ENCODE measurements at places on chromosomes 12 and 14. TPM values are rescaled to one million over a fixed set of nuclear protein-coding genes. Genes with fewer than 3 reads are reported as not detected.
A peak's percentile ranks its signal among the peaks of the same experiment; 100 is the strongest.

DNA sequence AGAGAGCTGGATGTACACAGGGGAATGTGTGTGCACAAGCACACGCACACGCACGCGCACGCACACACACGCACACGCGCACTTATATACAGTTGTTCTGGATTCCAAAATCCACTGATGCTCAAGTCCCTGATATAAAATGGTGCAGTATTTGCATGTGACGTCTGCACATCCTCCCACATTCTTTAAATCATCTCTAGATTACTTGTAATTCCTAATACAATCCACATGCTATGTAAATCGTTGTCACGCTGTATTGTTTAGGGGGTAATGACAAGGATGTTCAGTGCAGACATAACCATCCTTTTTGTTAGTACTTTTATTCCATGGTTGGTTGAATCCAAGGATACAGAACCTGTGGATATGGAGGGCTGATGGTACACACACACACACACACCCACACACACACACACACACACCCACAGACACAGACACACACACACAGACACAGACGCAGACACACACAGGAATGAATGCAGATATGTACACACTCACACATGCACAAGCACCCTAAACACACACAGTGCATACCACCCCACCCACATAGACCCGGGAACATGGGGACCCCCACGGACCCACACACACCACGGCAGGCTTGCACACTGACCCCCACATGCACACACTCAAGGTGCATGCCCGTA is 188.5 kb upstream of the PRMT8 start:
- DNase-seq = no peak

DNA sequence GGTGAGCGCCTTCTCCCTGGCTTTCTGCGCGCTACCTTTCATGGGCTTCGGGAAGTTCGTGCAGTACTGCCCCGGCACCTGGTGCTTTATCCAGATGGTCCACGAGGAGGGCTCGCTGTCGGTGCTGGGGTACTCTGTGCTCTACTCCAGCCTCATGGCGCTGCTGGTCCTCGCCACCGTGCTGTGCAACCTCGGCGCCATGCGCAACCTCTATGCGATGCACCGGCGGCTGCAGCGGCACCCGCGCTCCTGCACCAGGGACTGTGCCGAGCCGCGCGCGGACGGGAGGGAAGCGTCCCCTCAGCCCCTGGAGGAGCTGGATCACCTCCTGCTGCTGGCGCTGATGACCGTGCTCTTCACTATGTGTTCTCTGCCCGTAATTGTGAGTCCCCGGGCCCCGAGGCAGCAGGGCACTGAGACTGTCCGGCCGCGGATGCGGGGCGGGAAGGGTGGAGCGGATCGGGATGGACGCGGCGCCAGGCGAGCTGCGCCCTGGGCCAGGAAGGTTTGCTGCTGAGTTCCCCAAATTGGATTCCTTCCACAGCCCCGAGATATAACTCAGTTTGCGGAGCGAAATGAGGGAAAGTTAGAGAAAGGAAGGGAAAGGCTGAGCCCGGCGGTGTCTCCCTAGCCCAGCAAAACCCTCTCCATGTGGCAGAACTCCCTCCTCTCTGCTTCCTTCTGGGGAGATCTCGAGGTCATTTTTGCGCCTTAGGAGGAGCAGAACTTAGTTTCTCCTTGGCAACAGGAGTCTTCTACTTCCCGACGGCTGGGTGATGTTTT is 972 bp downstream of the PTGDR start:
- DNase-seq = peak; percentile 17

GRCh38 chr12:62604871-62605270 is 138.2 kb downstream of the MON2 start:
- no peak for DNase-seq

APOLD1 gene
- 14.6 TPM for total RNA-seq

GRCh38 chr12:114096461-114096860 is 130.3 kb upstream of the RBM19 start:
- no peak for DNase-seq

DNA sequence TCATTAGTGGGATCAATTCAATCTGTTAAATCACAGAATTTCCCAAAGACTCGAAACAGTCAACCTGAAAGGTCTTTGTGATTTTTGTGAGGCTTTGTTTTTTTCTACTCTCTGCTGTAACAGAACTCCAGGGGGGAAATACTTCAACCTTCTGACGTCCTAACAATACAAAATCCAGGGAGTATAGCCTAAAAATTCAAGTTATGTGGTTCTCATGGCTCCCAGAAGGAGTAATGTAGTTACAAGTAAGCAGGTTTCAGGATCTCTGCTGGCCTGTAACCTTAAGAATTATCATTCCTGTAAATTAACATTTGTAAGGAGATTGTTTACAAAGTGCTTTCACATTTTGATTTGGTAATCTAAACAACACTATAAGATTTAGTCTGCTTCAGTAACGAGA is 39.9 kb downstream of the VEZT start:
- no peak for DNase-seq

- no peak for DNase-seq
Measured at GRCh38 chr12:50574601-50575348, 70.0 kb downstream of the DIP2B start.

- DNase-seq = no peak
Measured at GRCh38 chr14:22304326-22304725, 284.7 kb downstream of the DAD1 start.

AKAP5 gene
- total RNA-seq = 0.23 TPM

DNA sequence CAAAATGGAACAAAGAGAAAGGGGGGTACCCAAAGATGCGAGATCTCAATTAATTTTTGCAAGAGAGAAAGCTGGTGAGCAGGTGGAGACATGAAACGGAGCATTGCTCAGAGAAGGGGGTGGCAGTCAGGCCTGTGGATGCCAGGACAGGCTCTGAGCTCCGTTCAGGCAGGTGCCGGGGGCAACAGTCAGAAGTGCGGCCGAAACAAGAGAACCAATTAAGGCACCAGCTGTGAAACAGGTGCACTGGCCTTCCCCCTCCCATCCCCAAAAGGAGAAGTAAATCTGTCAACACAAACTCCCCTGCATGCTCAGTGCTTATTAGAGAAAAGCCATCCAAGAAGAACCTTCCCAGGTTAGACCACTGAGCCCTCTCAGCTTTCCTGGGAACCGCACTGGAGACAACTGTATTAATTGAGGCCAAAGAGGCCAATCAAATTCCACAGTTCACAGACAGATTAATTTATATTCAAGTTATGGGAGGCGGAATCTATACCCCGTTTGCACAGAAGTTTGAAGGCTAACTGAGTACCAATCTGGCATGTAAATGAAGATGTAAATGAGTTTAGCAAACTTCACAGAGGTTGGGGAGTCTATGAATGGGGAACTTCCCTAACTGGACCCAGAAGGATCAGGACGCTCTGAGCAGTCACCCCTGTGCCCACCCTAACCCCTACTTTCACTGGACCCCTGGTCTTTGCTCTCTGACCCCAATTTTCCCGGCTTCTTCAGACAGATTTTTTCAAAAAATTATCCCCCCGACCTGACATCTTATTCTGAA is 20.9 kb downstream of the OAS2 start:
- DNase-seq = no peak

DNA sequence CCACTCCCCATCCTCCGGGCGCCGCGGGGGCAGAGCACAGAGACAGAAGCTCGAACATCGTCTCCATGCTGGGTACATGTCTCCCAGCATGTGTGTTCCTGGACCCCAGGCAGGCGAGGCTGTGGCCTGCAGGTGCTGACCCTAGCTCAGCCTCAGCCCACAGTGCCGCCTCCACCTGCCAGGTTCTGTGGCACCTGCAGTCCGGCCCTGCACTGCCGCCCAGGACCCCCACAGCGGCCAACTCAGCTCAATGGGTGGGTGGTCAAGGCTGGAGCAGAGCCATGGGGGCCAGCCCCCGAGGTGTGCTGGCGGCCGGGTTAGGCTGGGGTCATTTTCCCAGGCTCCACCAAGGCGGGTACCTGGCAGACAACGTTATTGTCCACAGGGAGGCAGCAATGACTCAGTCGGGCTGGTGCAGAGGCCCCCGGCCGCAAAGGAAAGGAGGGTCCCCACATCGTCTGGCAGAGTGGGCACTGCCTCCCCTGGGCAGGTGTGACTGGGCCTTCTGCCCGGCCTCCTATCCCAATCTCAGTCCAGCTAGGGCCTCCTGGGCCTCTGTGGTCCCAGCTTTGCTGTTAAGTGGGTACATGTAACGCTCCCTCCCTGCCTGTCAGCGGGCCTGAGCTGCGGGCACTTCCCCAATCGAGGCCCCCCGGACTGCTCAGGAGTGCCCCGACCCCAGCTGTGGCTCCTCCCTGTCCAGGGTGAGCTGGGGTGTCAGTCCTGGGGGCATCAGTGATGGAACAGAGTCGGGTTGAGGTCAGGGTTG is 20.2 kb upstream of the NUDT14 start:
- no peak for DNase-seq

- DNase-seq = no peak
Measured at GRCh38 chr14:58177125-58177524, 22.8 kb upstream of the ACTR10 start.

DNA sequence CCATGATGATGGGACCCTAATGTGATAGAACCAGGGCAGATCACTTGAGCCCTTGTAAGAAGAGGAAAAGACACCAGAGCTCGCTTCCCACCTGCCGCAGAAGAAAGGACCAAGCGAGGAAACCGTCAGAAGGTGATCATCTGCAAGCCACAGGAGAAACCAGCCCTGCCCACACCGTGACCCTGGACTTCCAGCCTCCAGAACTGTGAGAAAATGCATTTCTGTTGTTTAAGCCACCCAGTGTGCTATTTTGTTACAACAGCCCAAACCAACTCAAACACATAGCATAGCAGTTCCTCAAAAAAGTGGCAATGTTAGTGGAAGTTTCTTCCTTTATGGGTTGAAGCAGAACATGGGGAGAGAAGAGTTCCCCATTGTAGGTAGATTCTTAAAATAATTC is 107.9 kb upstream of the BCL2L14 start:
- no peak for DNase-seq

SLC25A47 gene
- not detected for total RNA-seq

DNA sequence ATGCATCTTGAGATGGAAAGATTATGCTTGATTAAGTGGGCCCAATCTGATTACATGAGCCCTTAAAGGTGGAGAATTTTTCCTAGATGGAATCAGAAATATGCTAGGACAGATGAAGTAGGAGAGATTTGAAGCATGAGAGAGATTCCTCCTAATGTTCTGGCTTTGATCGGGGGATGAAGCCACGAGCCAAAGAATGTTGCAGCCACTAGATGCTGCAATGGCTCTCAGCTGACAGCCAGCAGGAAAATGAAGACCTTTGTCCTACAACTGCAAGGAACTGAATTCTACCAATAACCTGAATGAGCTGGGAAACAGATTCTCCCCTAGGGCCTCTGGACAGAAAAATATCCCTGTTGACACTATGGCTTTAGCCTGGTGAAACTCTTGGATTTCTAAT is 82.6 kb upstream of the ATP2B1 start:
- DNase-seq = no peak

RFX4 gene
- not detected for total RNA-seq

- peak; percentile 26 for DNase-seq
Measured at GRCh38 chr12:76685246-76685678, 78.7 kb upstream of the ZDHHC17 start.

GRCh38 chr12:90086281-90086680 is 377.6 kb upstream of the ATP2B1 start:
- no peak for DNase-seq

PROX2 gene
- not detected for total RNA-seq

DNA sequence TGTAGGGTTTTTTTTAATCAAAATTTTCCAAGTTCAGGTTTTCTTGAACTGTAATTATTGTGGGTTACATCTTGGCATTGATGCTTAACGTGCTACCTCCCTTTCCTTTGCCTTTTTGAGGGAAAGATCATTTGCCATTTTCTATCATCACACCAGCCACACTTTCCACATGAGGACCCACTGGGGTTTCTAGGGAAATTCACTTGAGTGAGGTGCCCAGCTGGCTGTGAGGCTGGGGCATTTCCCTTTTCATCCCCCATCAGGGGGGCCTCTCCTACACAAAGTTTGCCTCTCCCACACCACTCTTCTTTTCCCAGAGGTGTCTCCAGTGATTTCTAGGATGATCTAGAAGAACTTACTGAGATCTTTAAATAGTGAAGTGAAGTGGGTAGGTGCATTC is 335.7 kb downstream of the BMP4 start:
- DNase-seq = no peak

CHGA gene
- not detected for total RNA-seq

DNA sequence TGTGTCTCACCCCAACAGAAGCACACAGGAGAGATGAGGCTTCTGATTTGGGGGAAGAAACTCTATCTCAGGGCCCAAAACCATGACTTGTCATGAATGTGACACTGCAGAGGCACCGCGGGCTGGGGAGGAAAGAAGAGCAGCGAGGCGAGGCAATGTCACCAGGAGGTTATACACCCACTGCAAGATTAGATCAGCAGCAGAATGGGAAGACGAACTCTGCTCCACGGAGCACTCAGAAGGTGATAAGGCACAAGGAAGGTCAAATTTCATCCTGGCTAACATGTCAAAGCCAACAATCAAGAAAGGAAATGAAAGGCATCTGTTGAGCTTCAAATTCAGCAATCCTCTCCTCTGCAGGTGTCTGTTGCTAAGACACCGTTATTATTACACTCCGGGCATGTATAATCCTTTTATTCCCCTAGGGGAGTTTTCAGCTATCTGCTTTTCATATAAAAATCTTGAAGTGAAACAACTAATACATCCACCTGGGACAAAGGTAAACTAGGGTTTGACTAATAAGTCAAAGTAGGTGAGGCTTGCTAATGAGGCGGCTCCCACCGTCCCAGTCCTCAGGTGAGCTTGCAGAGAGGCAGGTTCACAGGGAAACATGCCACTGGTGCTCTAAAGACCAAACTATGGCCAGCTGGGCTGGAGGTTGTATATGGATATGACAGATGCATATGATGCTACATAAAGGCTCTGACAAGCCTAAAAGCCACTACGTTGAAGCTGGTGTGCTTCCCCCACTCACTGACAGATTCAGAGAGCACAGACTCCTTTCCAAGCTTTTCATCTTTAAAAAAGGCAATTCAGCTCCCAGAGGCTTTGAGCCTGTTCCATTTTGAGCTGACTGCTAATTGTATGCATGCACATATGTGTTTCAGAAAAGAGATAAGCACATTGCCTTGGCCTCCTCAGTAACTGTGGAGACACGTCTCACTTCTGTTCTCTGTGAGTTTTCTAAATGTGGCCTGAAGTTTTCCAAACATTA is 221.2 kb downstream of the NELL2 start:
- DNase-seq = no peak

DNA sequence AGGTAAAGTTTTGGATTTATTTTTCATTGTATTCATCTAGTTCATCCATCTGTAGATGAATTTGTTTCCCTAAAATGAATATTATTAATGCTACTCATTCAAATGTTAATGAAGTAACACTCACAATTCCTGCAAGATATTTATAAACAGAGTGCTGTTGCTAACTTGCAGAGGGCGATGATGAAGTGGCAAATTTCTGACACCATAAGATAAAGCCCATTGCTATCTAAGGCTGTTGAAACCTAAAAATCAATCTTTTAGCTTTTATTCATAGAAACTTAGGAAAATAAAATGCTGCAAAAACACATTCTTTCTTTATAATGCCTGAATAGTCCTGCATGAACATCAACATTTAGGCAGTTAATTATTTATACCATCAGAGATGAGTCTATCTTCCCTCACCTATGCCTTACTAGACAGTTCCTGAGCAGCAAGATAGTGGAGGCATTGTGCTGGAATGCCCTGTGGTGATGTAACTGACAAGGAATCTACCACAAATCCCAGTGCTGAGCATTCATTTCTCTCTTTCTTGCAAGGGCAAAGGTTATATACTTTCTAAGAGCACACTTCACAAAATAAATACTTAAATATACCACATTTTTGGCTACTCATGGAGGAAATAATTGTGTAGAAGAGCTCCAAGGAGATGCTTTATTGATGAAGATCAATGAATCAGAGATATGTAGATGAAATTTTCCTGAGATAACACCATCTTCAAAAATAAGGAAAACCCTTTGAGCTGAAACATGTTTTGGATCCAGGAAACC is 57.6 kb downstream of the LMNTD1 start:
- no peak for DNase-seq

GRCh38 chr12:92139634-92140150 is 6.0 kb downstream of the BTG1 start:
- DNase-seq = no peak

Measured in heart right ventricle (tissue), 16 donors.